Tibial nerve (tissue), 4 donors: ENCODE measurements at places on chromosomes 1 and 21. TPM values are rescaled to one million over a fixed set of nuclear protein-coding genes. Genes with fewer than 3 reads are reported as not detected.

- H3K36me3 ChIP-seq, result no peaks in the 10 kb centered on the region
- no peak overlapping the region for H3K4me3 ChIP-seq
- no peak for DNase-seq
Measured at GRCh38 chr1:230570724-230571360, 71.4 kb upstream of the COG2 start.

Gene ANGPTL3
- not detected for total RNA-seq

Gene ACKR1
- 363 TPM for total RNA-seq

Gene CA6
- not detected for total RNA-seq

Gene SH2D1B
- total RNA-seq, result not detected
